ENCODE measurements at places on chromosomes 5 and 9. TPM values are rescaled to one million over a fixed set of nuclear protein-coding genes. Genes with fewer than 3 reads are reported as not detected.

RAB14 gene
- 19.6 TPM for total RNA-seq

GRHPR gene
- 128 TPM for total RNA-seq

ST8SIA4 gene
- total RNA-seq = 0.15 TPM

RMI1 gene
- 3.0 TPM for total RNA-seq

PDZD2 gene
- 0.23 TPM for total RNA-seq

TAF11L10 gene
- total RNA-seq = not detected

IL33 gene
- 186 TPM for total RNA-seq

NR2F1-AS1 gene
- 24.2 TPM for total RNA-seq

FCHSD1 gene
- 24.2 TPM for total RNA-seq

MRPL36 gene
- total RNA-seq = 79.4 TPM

SEMA6A gene
- total RNA-seq = 0.08 TPM

TMEM252 gene
- total RNA-seq = not detected

FSTL4 gene
- total RNA-seq = not detected

PCDHGA4 gene
- 3.2 TPM for total RNA-seq

Data from smooth muscle cell of the coronary artery (primary cell).